ENCODE measurements at places on chromosomes 11 and 22.

- no peak for DNase-seq
Measured at GRCh38 chr11:78935398-78936068, 360.9 kb upstream of the NARS2 start.

- no peak for DNase-seq
Measured at GRCh38 chr11:73969091-73969490, 13.6 kb downstream of the UCP2 start.

- peak; percentile 99 for DNase-seq
Measured at GRCh38 chr22:36331306-36331911, 56.4 kb downstream of the MYH9 start.

- no peak for DNase-seq
Measured at GRCh38 chr11:16408619-16409018, 52.3 kb upstream of the SOX6 start.

Data from mesendoderm (in vitro differentiated cells).